ENCODE measurements at places on chromosomes 5 and 9.

GRCh38 chr5:36168737-36169136 lies 16.8 kb downstream of the SKP2 start:
- no peak for DNase-seq

GRCh38 chr9:8252445-8252844 lies 452.9 kb upstream of the DMAC1 start:
- DNase-seq = peak; percentile 98

DNA sequence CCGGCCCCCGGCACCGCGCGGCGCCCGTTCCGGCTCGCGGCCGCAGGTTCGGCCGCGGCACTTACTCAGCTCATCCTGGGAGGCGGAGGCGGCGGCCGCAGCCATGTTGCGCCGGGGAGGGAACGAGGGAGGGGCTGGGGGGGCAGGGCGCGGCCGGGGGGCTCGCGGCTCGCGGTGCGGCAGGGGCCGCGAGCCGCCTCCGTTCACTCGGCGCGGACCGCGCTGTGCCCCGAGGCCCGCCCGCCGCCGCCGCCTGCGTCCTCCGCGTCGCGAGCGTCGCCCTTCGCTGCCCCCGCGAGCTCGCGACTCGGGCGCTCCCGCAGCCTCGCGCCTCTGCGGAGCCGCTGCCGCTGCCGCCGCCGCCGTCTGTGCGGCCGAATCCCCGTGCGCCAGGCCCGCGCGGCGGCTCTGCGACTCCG lies 735 bp downstream of the ECPAS start:
- peak; percentile 63 for DNase-seq

DNA sequence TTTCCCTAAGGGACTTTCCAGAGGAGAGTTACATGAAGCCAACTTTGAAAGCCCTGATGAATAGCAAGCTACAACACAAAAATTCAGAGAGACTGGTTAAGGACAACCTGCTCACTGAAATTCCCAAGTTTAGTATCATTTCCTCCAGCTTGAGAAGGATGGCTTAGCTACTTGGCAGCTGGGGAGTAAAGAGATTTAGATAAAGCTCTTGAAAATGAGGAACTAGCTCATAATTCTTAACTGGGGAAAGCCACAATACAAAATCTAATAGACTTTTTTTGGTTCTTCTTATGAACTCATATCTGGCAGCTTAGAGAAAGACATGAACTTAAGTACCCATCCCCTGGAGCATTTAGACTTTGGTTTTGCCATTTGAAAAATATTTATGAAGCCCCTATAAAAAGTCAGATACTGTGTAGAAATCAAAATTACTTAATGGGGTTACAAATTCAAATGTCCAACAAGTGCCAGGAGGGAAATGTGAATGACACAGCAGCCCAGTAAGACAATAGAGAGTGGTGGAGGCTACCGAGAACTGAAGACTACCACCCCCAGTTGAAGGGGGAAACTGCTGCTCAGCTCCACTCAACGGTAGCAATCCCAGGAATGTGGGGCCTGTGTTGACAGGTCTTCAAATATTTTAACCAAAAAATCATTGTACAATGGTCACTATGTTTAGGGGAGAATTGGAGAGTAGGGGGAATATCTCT lies 79.4 kb upstream of the ADRB2 start:
- DNase-seq = no peak

DNA sequence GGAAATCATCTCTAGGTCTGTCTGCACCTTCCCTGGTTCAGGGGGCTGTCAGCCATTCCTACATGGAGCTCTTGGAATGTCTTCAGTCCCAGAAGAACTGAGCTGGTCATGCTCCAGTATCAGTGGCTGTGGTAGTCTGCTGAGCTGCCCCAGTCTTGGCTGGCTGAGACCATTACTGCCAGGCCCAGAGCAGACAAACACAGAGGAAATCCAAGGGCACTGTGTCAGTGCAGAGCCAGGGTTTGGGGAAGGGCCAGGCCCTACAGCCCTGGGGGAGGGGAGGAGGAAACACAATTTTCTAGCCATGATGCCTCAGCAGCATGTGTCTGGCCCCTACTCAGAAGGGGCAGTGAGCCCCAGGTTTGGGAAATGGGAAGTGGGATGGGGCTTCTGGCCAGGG lies 58.4 kb downstream of the ARHGEF37 start:
- no peak for DNase-seq

DNA sequence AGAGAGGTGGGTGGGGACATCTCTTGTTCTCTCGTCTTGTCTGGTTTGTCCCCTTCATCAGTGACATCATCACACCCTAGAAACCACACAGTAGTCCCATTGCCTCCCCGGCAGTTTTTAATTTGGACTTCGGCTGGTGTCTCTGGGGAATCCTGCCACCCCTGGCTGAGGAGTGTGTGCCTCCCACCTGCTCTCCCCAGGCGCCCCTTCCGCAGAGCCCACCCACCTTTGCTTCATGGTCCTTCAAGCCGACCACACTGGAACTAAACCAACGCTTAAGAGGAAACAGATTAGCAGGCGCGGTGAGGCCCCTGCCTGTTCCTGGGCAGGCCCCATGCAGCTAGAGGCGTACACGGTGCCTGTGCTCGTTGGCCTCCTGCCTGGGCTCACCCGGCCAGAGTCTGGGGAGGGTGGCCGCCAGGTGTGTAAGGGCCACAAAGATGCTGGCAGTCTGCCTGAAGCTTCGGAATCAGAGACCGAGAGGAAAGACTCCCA lies 107.6 kb upstream of the SPRY4 start:
- peak; percentile 16 for DNase-seq

DNA sequence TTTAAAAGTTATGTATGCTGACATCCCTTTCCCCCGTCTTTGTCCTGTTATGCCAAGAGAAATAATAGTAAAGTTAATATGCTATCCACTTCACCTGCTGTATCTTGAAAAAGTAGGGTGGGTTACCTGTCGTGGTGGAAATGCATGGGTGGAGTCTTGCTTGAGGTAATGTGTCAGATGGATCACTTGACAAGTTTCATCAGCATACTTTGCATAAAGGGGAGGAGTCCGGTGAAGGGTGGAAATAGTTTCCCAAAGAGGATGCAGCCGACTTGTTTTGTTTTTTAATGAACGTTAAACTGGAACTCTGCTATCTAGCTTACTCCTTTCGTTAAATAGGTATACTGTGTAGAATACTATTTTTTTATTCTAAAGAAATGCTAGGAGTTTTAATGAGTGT lies 9.0 kb upstream of the DMRT3 start:
- no peak for DNase-seq

- DNase-seq = no peak
Observed at GRCh38 chr5:10977011-10977410, 216.0 kb upstream of the DAP start.

GRCh38 chr5:160385496-160385895 lies 14.4 kb downstream of the FAM200C start:
- DNase-seq = no peak

GRCh38 chr5:58263296-58263695 lies 196.6 kb downstream of the PLK2 start:
- DNase-seq = no peak

- no peak for DNase-seq
Observed at GRCh38 chr5:56851258-56851941, 36.1 kb downstream of the MAP3K1 start.

- DNase-seq = no peak
Observed at GRCh38 chr5:172544371-172545095, 90.2 kb upstream of the SH3PXD2B start.

GRCh38 chr5:61030163-61030482 lies 85.1 kb downstream of the NDUFAF2 start:
- DNase-seq = no peak

DNA sequence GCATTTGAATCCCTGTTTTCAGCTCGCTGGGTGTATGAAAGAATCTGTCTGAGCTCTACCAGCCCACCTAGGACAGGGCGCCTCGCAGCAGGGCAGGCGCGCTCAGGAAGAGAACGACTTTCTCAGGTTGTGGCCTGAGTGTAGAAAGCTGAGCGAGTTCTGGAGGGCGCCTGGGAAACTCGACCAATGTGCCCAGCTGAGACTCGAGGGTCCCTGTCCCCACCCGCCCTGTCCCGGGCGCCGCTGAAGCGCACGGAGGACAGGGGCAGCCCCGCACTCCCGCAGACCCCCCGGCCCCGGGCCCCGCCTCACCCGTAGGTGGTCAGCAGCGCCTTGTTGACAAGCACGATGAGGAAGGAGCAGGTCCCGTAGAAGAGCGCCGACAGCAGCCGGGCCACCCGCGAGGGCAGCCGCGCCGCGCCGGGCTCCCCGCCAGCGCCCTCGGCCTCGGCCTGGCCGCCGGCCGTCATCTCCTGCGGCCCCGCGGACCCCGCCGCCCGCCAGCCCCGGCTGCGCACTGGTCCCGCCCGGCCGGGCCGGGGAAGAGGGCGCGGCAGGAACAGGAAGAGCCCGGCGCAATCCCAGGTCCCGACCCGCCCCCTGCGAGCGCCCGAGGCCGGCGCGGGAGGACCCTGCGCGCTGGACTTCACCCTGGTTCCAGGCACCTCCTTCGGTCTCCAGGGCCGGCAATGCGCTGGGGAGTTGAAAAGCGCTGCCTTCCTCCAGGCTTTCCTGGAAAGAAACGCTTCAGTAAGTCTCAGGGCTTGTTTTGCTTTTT lies at the start of gene SLC35D2:
Gene SLC35D2, minus strand, starts transcription at position 547 of the 778 bp plus-strand sequence. Its CDS starts 77 bp downstream, at position 470.
- DNase-seq = no peak

- no peak for DNase-seq
Observed at GRCh38 chr5:1762883-1763547, 36.6 kb downstream of the MRPL36 start.

DNA sequence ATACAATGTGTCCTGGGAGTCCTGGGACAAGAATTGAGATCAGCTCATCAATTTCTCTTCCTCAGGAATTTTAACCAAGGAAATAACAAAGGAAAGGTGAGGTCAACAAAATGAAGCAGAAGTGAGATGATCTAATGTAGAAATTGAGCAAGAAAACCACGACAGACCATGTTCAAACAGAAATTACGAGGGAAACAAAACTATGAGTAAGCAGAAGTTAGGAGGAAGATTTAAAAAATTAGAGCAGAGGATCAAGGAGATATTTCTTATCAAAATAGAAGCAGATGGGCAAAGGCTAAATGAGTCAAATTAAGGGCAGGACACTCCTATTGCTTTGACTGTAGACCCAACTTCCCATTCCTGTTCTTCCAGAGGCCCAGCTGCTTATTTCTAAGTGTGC lies 97.4 kb downstream of the HINT1 start:
- DNase-seq = no peak

DNA sequence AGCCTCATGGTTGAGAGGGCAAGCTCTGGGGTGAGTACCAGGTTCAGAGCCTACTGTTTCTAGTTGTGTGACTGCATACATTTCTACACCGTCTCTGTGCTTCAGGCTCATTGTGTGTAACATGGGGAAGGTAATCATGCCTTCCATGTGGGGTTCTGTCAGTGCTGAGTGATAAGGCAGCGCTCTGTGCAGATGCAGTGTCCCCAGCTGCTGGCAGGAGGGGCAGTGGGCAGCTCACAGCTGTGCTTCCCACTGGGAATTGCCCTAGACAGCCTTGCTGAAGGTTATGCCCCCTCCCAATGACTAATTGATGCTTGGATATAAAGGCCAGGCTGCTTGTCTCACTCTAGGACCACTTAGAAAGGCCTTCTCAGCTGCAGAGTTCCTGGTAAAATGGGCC lies 121.8 kb upstream of the SAP30L start:
- no peak for DNase-seq

DNA sequence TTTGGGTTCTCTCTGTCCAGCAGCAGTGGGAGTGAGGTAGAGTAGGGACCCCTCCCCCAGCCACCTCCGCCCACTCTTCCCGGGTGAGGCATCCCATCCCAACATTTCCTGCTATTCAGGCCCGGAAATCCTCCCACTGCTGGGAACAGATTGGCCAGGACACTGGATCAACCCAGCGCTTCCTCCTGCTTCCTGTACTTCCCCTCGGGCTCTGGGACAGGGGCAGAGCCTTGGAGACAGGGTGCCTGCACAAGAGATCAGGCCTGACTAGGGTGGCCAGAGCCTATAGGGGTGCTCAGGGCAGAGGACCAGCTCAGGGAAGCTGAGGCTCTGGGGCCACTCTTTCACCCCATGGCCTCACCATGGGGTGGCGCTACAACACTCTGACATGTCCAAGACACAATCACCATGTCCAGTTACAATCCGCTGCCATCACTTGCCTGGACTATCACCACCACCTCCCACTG lies 14.5 kb downstream of the SH2D3C start:
- DNase-seq = no peak

- no peak for DNase-seq
Observed at GRCh38 chr5:173782671-173783101, 105.5 kb upstream of the CPEB4 start.

DNA sequence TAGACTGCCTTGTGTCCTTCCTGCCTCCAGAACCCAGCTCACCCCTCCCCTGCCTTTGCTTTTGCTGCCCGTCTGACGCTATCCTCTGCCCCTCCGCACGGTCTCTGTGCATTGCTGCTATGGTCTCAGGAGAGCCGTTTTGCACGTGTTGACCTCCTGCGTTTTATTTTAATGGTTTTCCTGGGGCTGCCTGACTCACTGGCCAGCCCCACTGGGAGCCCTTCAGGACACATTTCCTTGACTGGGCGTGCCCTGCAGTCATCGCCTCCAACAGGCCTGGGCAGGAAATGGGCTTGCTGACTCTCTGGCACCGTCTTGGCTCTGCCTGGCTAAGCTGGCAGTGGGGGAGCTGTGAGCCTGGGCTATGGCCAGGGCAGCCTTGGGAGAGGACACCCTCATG lies 17.9 kb upstream of the ASS1 start:
- DNase-seq = no peak

Measured in NCI-H146 (cell line).